CD8-positive, alpha-beta memory T cell (primary cell): ENCODE measurements at places on chromosomes 12 and 14. TPM values are rescaled to one million over a fixed set of nuclear protein-coding genes. Genes with fewer than 3 reads are reported as not detected.
A peak's percentile ranks its signal among the peaks of the same experiment; 100 is the strongest.

- no peak for DNase-seq
These were observed 710 bp downstream of the MTA1 start for GRCh38 chr14:105420101-105420973.

- no peak for DNase-seq
These were observed 128.6 kb upstream of the FLRT2 start for GRCh38 chr14:85401384-85401783.

GRCh38 chr14:55253276-55253675, 17.9 kb upstream of the FBXO34 start:
- DNase-seq: no peak

DNA sequence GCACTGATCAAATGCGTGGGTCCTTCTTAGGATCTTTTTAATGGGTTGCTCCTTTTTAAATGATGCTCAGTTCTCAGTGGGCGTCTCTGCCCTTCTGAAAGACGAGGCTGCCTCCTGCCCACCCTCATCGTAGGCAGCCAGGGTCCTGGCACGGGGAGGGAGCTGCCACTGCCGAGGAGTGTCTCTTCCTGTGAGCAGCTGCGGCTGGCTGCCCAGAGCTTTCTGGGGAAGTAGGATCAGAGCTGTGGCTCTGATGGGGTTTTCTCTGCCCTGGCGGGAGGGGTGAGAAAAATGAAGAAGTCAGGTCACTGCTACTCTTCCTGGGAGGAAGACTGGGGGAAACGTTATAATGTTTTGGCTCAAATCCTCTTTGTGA, 31.1 kb upstream of the BEGAIN start:
- no peak for DNase-seq

- no peak for DNase-seq
These were observed 100.2 kb upstream of the ALX1 start for GRCh38 chr12:85179680-85180270.

DNA sequence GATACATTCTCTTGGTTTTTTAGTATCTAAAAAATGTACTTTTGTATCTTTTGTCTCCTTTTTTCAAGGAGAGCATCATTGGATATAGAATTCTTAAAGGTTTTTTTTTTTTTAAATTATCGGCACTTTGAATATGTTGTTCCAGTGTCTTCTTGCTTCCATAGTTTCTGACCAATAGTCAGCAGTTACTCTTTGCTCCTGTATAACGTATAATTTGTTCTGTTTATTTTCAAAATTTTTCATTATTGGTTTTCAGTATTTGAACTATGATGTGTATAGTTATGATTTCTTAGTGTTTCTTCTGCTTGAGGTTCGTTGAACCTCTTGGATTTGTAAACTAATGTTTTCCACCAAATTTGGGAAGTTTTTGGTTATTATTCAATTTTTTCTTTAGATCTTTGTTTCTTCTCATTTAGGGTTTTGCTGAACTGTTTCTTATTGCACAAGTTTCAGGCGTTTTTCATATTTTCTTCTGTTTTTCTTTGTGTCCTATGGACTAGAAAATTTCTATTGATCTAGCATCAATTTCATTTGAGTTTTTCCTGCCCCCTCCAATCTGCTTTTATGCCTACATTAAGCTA, 93.9 kb downstream of the PLBD1 start:
- DNase-seq: no peak

- no peak for DNase-seq
These were observed 17.2 kb upstream of the GSC start for GRCh38 chr14:94787092-94787491.

The MYBPC1 gene
- total RNA-seq: not detected

The LBHD2 gene
- not detected for total RNA-seq

DNA sequence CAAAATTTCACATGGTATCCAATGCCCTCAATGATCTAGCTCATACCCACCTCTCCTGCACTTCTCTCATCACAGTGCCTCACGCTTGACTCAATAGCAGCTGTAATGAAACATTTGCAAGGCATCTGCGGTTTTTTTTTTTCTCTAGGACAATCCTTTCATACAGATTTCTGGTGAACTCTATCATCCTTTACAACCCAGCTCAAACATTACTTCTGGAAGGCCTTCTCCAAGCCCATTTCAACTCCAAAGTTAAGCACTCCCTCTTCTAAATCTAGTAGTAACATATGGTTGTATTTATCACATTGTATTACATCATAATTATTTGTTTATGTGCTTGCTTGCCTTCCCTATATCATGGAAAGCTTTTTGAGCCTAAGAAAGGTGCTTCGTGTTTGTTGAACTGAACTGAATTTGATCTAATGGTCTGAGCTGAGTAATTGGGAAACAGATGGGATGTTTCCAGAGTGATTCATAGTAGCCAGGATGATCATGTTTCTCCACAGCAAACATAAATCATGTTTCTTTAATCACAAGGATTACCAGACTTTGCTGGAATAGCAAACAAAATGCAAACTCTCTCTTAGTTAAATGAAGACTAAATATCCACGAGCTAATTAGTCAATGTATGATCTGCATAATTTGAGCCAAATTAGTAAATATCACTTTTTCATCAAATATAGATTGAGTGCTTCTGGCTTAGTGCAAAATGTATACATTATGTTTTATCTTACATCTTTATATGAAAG, 14.3 kb downstream of the CFL2 start:
- no peak for DNase-seq

GRCh38 chr14:57182760-57183503, 85.8 kb downstream of the EXOC5 start:
- no peak for DNase-seq

The LPAR5 gene
- total RNA-seq: 11.4 TPM

- peak; percentile 10 for DNase-seq
These were observed 21.0 kb downstream of the RPGRIP1 start for GRCh38 chr14:21300892-21301291.

The RBP5 gene
- not detected for total RNA-seq
